ENCODE measurements at places on chromosomes 4 and X. TPM values are rescaled to one million over a fixed set of nuclear protein-coding genes. Genes with fewer than 3 reads are reported as not detected.

- H3K27me3 ChIP-seq, result no peaks in the 10 kb centered on the region
- no peak overlapping the region for H3K4me3 ChIP-seq
- no peak overlapping the region for H3K27ac ChIP-seq
- DNase-seq, result no peak
- no peaks in the 10 kb centered on the region for H3K4me1 ChIP-seq
- H3K36me3 ChIP-seq, result no peaks in the 10 kb centered on the region
These were observed 935.0 kb upstream of the INTU start for GRCh38 chr4:126697748-126698147.

GRCh38 chr4:140497747-140498636, at the start of gene MGAT4D:
TSS of gene MGAT4D (minus strand) at chr4:140498293. CDS start at chr4:140498222, 71 bp downstream.
- DNase-seq, result no peak
- H3K4me1 ChIP-seq, result peaks cover 3% of the 10 kb centered on the region
- H3K36me3 ChIP-seq, result peaks cover 1% of the 10 kb centered on the region
- H3K27ac ChIP-seq, result no peak within 1 kb of the TSS

- H3K27ac ChIP-seq, result no peak overlapping the region
- no peaks in the 10 kb centered on the region for H3K27me3 ChIP-seq
- H3K4me3 ChIP-seq, result no peak overlapping the region
- H3K4me1 ChIP-seq, result peaks cover 1% of the 10 kb centered on the region
- no peak for DNase-seq
These were observed 139.7 kb upstream of the SPRY1 start for GRCh38 chr4:123256901-123257300.

GRCh38 chr4:77952457-77952856, 89.8 kb downstream of the MRPL1 start:
- peaks cover 6% of the 10 kb centered on the region for H3K4me1 ChIP-seq
- no peak overlapping the region for H3K4me3 ChIP-seq

DNA sequence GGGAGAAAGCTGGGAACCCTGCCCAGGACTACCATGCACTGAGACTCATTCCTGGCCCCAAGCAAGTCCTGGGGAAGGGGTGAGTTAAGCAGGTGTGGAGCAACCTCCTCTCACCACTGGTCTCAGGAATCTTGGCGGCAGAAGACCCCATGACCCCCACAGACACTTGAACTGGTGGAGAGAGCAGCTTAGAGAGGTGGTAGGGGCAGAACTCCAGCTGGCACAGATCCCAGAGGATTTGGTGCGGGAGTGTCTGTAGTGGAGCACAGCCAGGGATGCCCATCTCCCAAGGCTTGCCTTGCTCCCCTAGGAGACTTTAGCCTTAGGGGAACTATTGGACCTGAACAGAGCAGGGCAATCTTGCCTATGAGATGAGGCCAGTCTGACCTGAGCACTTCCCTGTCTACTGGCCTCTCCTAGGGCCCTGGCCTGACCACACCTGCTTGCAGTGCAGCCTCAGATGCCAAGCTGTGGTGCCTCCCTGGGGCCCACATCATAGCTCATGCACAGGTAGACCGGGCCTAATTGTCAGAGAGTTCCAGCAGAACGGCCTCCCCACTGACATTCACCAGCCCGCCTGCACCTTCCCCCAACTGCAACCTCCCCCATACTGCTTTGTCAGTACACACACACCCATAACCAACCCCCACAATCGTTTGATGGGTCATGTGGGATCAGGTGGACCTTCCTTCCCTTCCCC, 78.0 kb downstream of the NAA11 start:
- no peak for DNase-seq
- H3K27me3 ChIP-seq, result no peaks in the 10 kb centered on the region
- H3K27ac ChIP-seq, result no peak overlapping the region
- peaks cover 4% of the 10 kb centered on the region for H3K4me1 ChIP-seq

GRCh38 chr4:88240297-88240714, 44.1 kb downstream of the PPM1K start:
- no peak overlapping the region for H3K27ac ChIP-seq
- H3K27me3 ChIP-seq, result peaks cover 20% of the 10 kb centered on the region
- no peak for DNase-seq
- peaks cover 5% of the 10 kb centered on the region for H3K36me3 ChIP-seq

GRCh38 chrX:13069771-13070416, 25.5 kb upstream of the FAM9C start:
- no peak overlapping the region for H3K27ac ChIP-seq
- H3K4me1 ChIP-seq, result peaks cover 22% of the 10 kb centered on the region
- no peaks in the 10 kb centered on the region for H3K27me3 ChIP-seq

GRCh38 chrX:145524931-145525330, 277.6 kb downstream of the SPANXN1 start:
- H3K4me3 ChIP-seq, result no peak overlapping the region
- no peak for DNase-seq
- H3K4me1 ChIP-seq, result no peaks in the 10 kb centered on the region
- H3K27ac ChIP-seq, result no peak overlapping the region

DNA sequence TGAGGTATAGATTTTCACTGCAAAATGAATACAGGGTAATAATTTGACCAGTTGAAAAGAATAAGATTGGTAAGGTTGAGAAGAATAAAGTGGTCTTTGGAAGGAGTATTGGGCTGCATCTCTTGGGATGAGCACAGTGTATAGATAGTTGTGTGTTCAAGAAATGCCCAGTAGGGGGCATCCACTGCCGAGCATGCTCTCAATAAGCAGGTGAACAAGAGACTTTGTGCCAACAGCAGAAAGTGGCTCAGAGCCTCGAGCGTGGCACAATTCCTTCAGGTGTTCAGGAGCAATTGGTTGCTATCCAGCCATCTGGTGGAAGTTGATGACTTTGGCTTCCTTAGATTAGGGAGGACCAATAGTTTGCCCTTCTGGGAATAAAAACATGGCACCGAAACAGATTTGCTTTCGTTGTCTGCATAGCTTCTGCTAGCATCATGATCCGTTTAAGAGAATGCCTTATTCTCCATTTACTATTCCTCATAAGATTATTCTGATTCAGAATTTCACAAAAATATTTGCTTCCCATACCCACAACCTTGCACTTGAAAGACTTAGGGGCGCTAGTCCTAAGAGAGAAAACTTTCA, 258.1 kb upstream of the NEIL3 start:
- peaks cover 15% of the 10 kb centered on the region for H3K27me3 ChIP-seq
- no peak overlapping the region for H3K4me3 ChIP-seq
- no peak overlapping the region for H3K27ac ChIP-seq
- H3K36me3 ChIP-seq, result no peaks in the 10 kb centered on the region

Gene NLRP2B
- total RNA-seq, result not detected

Gene DCAF4L1
- 0.35 TPM for total RNA-seq

Gene ARHGAP36
- not detected for total RNA-seq

Gene CACNA1F
- total RNA-seq, result 1.3 TPM

Gene TLL1
- total RNA-seq, result not detected
